ENCODE measurements at places on chromosomes 3 and 15.

DNA sequence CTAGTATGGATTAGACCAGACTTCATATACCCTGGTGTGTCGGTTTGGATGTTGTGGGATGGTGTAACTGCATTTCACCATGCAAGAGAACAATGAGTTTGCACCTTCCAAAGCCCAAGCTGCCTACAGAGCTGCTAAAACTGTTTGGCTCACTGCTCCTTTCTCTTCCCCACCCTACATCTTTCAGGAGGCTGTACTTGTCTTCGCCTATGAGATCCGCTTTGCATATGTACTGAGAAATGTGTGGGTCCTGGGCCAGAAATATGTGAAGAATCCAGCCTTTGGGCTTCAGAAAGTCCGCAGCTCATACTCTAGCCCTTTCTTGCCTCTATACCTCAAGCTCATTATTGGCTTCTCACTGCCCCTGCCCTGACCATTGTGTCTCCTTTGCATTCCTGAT lies 1060.0 kb downstream of the NTRK3 start:
- no peak for DNase-seq

- no peak for DNase-seq
These were observed 156.7 kb downstream of the DIPK2A start for GRCh38 chr3:144128108-144128892.

GRCh38 chr3:115760716-115761115 lies 137.4 kb downstream of the GAP43 start:
- no peak for DNase-seq

DNA sequence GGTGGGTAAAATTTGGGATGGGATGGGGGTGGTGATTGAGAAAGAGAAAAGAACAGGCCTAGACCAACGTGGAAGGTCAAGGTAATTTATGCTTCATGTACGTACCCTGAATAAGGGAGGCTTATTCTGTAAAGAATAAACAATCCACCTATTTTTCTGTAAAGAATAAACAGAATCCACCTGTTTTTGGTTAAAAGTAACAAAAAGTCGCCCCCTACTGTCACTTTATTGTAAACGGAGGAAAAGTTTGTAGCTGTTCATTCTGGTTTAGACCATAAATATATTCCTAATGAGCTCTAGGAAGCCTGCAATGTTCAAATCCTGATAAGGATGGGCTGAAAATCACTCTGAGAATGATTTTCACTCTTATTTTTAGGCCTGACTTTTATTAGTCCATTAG lies 23.5 kb upstream of the SQOR start:
- no peak for DNase-seq

DNA sequence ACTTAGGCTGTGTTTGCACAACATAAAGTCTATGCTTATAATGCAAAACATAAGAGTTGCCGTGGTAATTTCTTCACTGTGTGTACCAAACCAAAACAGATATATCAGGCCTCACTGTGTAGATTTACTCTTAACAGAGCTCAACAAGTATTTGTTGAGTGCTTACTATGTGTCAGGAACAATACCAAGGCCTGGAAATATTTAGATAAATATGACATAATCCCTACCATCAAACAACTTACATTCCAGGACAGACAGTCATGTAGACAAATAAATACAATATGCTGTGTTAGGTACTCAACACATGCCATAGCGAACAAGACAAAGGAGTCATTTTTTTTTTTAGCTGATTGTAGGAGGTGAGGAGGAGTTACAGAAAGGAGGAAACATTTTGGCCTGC lies 554.0 kb downstream of the NSUN3 start:
- no peak for DNase-seq

DNA sequence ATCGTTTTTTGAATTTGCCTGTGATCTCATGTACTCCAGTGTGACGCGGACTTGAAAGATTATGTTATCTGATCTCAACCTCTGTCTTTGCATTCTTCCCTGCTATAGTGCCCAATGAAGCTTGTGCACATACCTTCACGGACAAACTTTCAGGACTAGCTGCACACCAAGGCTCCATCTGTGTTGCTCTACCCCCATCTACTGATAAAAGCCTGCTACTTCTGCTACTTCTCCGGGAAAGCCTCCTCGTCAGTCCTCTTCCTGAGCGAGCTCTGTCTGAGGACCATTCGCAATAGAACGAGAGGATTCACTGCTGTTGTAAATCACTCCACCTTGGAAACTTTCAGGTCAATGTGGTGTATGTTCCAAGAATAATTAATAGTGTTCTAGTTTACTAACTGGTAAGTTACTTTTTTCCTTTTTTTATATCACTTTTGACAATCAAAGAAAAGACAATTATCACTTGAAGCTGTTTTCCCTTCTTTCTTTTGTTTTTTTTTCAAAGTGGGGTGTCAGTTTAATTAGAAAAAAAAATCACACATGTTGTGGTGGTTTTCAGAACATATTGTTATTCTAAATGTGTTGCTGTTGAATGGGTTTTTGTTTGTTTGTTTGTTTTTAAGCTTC lies 217.6 kb downstream of the ARRDC4 start:
- no peak for DNase-seq

DNA sequence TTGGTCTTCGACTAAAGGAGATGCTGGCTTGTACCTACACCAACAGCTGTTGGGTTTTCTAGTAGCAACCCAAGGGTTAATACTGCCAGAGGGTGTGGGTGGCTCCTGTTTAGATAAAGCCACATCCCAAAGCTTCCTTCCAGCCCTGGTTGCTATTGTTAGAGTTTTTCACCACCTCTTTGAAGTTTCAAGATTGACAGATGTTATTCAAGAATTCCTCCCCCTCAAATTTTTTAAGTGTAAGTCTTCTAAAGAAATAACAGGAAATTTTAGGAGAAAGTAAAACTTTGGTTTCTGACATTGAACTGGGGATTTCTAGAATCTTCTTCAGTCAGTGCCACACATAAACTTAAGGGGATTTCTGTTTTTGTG lies 60.9 kb downstream of the TGFBR2 start:
- DNase-seq = no peak

DNA sequence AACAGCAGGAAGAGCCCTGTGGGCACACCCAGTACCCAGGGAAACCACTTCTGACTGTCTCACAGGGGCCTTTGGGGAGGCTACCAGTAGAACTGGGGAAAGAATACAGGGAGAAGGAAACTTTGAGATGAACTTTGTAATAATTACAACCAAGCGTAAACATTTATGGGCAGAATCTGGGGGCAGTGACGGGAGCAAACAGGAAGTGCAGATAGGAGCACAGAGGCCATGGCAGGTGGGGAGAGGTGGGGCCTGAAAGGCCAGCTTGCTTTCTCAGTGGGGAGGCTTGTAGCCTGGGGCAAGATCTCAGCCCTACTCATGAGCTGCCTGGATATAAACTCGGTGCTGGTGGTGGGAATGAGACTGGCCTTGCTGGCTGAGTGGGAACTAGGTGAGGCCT lies 209.8 kb downstream of the PLCH1 start:
- no peak for DNase-seq

GRCh38 chr3:27596334-27596841 lies 112.2 kb upstream of the SLC4A7 start:
- DNase-seq = no peak
